ENCODE measurements at places on chromosomes 3 and 15.

GRCh38 chr3:13424141-13424844 is 4.2 kb upstream of the NUP210 start:
- no peak for DNase-seq

DNA sequence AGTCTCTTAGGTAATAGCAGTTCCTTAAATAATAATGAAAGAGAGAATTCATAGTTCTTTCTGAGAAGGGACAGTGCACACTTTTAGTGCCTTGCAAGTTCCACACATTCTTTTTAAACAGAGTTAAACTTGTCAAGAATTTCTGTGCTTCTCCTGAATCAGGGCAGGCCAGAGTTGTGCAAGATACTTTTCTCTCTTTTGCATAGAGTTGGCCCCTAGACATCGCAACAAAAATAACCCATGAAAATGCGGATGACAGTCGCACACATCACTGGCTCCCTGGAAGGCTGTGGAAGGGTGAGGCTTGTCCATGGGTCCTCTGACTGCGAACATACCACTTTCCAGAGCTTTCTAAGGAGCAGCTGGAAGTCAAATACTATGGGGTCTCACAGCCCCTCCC is 40.1 kb downstream of the FBLN2 start:
- DNase-seq = no peak

DNA sequence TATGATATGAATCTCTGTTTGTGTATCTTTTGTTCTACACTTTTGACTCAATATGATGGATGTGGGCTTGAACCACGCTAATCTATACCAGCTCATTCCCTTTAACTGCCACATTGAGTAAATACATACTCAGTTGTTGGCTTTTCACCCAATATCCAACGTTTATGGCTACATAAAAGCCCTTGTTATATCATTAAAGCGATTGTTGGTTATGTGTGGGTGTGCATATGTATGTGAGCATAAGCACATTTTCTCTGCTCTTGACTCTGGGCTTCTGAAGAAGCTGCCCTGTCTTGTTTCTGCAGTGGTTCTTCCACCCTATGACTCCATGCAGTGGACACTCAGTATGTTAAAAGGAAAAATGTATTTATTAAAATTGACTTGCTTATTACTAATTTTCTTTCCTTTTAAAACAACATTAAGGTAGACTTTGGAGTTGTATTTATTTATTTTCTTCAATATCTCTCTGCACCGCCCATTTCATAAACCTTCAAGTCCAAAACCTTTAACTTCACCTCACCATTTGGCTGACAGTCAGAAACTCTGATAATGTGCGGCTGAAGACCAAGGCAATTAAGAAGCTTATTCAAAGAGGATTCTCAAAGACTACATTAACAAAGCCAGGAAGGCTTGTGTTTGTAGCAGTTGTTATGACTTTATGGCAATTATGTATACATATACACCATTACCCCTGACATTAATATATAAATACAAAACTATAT is 156.1 kb downstream of the THRB start:
- DNase-seq = no peak

GRCh38 chr3:180700941-180701340 is 21.7 kb upstream of the CCDC39 start:
- no peak for DNase-seq

GRCh38 chr3:100020876-100021644 is 93.2 kb downstream of the FILIP1L start:
- no peak for DNase-seq

DNA sequence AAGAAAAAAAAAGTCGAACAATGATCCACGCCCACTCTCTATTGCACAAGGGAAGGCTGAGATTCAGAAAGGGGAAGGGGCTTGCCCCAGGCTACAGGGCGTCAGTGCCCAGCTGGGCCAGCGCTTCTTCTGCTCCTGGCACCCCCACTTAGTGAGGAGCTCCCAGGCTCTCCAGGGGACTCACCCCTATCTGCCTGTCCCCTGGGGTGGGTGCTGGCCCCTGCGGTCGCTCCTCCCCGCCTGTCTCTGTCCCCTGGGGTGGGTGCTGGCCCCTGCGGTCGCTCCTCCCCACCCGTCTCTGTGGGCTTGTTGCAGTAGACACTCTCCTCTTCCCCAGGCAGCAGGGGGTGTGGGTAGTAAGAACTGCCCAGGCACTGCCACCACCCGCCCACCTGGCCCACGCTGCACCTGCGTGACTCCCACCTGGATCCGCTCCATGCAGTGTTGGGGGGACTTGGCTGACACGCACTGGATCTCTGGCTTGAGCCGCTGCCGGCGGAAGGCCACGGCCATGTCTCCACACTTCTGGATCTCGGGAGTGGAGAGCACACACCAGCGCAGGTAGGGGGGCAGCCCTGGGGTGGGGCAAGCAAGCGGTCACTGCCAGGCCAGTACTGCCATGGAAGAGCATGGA is 14.6 kb downstream of the MELTF start:
- no peak for DNase-seq

DNA sequence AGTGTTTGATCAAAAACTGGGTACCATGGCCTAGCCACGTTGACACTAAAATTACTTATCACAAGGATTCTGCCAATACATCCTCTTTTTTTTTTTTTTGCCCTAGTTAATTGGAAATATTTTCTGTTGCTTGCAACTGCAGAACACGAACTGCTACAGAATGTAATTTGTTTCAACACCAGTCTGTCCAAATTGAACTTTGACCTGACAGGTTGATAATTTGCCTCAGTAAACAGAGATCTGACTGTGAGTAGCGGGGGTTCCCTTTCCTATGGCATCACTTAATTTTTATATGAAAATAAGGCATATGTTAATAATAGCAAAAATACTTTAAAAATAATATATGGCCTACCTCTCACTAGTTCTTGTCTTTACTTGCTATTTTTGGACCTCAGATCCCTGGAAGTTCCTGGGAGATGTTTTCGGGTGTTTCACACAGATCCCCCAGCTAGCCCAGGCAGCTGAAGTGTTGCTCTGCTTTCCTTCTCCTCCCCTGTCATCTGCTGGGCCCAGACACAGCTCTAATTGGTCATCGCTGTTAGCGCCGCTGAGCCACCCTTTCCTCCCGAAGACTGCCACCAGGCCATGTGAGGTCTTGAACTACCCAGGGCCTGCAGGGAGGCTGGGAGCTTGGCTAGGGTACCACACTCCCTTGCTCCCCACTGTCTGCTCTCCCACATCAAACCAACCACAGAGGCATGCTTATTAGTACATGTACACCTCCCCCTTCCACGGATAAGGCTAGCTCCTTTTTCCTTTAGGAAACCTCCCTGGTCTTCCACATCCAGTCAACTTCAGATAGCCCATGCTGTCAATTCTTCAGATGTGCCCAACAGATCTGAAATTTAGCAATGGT is 89.8 kb upstream of the RNF7 start:
- no peak for DNase-seq

Measured in stimulated activated CD8-positive, alpha-beta memory T cell treated with anti-CD3 and anti-CD28 coated beads, Interleukin-15, amount 100 ng/mL, for 1 hour (primary cell).